ENCODE measurements at places on chromosomes 4 and X.

DNA sequence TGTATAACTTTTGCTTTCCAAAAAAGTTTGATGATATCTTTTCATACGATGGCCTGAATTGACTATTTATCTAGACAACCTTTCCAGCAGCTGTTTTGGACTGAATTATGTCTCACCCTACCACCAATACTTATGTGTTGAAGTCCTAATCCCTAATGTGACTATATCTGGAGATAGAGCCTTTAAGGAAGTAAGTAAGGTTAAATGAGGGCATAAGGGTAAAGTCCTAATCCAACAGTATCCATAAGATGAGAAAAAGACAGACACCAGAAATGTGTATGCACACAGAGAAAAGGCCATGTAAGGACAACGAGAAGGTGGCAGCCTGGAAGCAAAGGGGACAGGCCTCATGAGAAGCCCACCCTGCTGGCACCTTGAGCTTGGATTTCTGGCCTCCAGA lies 86.6 kb upstream of the PPARGC1A start:
- DNase-seq: no peak

- peak; percentile 90 for DNase-seq
Measured at GRCh38 chr4:16897991-16898827, at the start of gene LDB2. Gene LDB2, minus strand, starts transcription at chr4:16898645.

GRCh38 chr4:158490629-158491028 lies 31.1 kb upstream of the RXFP1 start:
- no peak for DNase-seq

GRCh38 chrX:123833387-123833786 lies 26.5 kb upstream of the XIAP start:
- DNase-seq: no peak

DNA sequence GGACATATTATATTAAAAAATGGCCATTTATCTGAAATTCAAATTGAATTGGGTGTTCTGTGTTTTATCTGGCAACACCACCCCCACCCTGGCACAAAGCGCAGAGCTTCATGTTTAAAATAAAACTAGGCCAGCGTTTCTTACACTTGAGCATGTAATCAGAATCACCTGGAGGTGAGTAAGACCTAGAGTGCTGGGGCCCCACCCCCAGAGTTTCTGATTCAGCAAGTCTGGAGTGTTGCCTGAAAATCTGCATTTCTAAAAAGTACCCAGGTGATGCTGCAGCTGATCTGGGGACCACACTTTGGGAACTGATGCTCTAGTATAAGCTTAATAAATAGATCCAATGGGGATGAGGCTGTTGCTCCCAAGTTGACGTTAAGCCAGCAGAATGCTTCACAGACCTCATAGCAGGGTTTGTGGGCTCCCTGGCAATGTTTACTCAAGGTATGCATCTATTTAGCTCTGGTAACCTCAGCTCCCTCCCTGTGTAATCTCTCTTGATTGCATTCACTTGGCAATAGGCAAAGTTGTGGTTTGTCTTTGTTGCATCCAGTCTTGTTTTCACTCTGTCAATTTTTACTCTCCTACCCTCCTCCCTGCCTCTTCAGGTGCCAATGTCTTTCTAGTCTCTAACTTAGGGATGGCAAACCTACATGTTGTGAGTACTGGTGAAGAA lies 99.8 kb upstream of the TEX13D start:
- DNase-seq: no peak

DNA sequence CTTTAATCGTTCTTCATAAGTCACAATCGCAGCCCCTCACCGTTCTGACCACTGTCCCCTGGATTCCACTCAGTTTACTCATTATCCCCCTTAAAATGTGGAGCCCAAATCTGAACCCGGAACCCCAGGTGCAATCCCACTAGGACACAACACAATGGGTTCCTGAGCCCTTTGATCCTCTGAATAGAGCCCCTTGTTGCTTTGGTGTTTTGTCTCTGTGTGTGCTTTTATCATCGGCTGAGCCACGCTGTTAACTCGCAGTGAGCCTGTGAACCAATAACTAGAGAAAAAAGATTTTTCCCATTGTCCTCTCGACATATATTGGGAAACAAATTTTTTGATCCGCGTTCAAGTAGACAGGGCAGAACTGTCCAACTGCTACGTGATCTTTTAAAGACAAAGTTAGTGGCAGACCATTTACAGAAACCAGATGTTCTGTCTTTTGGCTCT lies 617 bp upstream of the PDHA1 start:
- no peak for DNase-seq
